HCEC 1CT (cell line): ENCODE measurements at places on chromosomes 3 and 15.

DNA sequence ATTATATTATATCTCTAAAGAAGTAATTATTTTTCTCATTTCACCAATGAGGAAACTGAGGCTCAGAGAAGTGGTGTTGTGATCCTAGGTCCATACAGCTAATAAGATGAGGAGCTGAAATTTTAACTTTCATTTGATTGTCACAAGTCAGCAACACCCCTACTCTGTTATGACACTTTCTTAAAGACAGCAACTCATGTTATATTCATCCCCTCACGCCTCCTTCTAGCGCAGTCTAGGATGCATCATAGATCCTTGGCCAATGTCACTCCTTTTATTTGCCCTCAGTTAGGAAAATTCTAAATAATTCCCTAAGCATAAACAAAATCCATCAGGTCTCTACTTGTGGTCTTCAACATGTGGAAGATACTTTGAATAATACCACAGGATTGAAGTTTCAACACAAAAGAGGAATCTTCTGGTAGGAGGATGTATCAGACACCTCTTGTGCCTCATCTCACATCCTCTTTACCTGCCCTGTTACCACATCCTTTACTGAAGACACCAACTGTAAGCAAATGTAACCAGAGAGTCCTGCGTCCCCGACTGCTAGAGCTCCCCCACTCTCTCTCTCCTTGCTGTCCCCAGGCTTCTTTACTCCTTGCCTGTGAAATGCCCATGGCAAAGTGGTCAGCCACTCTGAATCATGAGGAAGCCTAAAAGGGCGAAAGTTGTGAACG, 53.7 kb downstream of the TRIM42 start:
- no peak for DNase-seq

GRCh38 chr15:75677465-75678323, 30.0 kb downstream of the SNX33 start:
- no peak for DNase-seq

- DNase-seq, result no peak
Measured at GRCh38 chr3:116242825-116243224, 202.5 kb downstream of the LSAMP start.

GRCh38 chr3:127371846-127372245, 84.0 kb upstream of the PRR20G start:
- DNase-seq, result no peak

- no peak for DNase-seq
Measured at GRCh38 chr15:46815240-46815639, 902.1 kb upstream of the SEMA6D start.

- no peak for DNase-seq
Measured at GRCh38 chr3:13016083-13016720, 57.0 kb downstream of the IQSEC1 start.

GRCh38 chr3:47908744-47909143, 105.8 kb downstream of the DHX30 start:
- no peak for DNase-seq

DNA sequence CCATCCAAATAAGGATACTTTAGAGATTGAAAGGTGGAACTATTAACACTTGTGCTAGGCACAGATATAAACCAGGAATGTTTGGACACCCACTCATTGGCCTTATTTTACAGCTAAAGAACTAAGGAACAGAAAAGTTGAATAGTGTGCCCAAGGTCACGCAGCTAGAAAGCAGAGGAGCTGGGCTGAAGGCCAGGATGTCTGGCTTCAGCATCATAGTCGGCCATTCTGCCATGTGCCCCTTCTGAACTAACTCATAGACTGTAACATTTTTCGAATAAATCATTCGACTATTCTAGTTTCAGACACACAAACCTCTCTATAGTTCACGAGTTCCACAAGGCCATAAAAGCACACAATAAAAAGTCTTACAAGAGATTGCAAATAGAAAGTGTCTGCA, 71.1 kb downstream of the SUMF1 start:
- DNase-seq, result no peak

GRCh38 chr3:28267984-28268849, 26.8 kb downstream of the CMC1 start:
- peak; percentile 6 for DNase-seq

GRCh38 chr3:125103406-125103805, 47.6 kb upstream of the HEG1 start:
- DNase-seq, result no peak

GRCh38 chr15:60722328-60723112, 243.6 kb upstream of the ICE2 start:
- DNase-seq, result no peak

DNA sequence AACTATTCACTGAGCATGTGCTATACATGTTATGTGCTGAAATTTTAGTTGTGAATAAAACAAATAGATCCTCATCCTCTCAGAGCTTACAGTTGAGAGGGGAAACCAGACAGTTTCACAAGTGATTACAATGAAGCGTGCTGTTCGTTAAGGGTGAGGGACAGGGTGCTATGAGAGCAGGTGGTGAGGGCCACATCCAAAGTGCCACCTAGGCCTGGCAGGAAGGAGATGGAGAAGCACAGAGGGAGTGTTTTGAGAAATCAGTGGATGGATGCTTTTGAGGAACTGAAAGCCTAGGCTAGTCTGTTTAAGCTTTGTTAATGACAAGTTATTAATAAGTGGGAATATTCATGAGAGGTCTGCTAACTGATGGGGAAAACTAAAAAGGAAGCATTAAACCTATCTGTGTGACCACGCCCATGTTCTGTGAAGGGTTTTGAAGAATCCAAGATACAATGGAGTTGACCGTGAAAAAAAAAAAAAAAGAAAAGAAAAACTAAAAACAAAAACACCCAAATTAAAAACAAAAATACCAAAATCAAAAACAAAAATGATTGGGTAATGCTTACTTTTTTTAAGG, 7.3 kb downstream of the MCTP2 start:
- no peak for DNase-seq

GRCh38 chr15:36951731-36952247, 148.6 kb downstream of the MEIS2 start:
- DNase-seq, result peak; percentile 76
